ENCODE measurements at places on chromosomes 1 and 21. TPM values are rescaled to one million over a fixed set of nuclear protein-coding genes. Genes with fewer than 3 reads are reported as not detected.

- DNase-seq = no peak
Measured at GRCh38 chr1:195071461-195071860, 1536.8 kb downstream of the KCNT2 start.

The LRRC71 gene
- total RNA-seq = not detected

GRCh38 chr1:15213341-15213821 lies 33.6 kb upstream of the FHAD1 start:
- DNase-seq = no peak

GRCh38 chr1:178688244-178688643 lies 36.8 kb upstream of the RALGPS2 start:
- DNase-seq = no peak
